Fibroblast of the aortic adventitia (primary cell): ENCODE measurements at places on chromosomes 16 and 17. TPM values are rescaled to one million over a fixed set of nuclear protein-coding genes. Genes with fewer than 3 reads are reported as not detected.

GRCh38 chr17:71460943-71461342 is 659.9 kb upstream of the SOX9 start:
- peak; percentile 26 for DNase-seq

LGALS9B gene
- total RNA-seq, result not detected in 2 replicates

BCL6B gene
- 0.41 and 0.45 TPM in 2 replicates for total RNA-seq

GRCh38 chr16:89118361-89119165 is 24.9 kb downstream of the ACSF3 start:
- no peak for DNase-seq

GRCh38 chr16:80824623-80825364 is 20.4 kb upstream of the CDYL2 start:
- peak; percentile 82 for DNase-seq

DNA sequence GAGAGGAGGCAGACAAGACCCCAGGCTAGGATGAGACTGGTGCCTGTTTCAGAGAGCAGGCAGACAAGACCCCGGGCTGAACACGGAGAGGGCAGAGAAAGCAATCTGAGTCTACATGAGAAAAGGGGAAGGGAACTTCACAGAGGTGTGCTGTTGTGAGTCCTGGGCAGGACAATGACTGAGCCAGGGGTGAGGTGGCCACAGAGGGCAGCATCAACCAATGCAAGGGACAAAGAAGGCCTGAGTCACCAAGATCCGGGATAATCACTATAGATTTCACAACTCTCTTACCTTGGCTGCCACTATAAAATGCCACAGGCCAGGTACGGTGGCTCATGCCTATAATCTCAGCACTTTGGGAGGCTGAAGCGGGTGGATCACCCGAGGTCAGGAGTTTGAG is 89.0 kb downstream of the SLC39A11 start:
- DNase-seq, result no peak

DNA sequence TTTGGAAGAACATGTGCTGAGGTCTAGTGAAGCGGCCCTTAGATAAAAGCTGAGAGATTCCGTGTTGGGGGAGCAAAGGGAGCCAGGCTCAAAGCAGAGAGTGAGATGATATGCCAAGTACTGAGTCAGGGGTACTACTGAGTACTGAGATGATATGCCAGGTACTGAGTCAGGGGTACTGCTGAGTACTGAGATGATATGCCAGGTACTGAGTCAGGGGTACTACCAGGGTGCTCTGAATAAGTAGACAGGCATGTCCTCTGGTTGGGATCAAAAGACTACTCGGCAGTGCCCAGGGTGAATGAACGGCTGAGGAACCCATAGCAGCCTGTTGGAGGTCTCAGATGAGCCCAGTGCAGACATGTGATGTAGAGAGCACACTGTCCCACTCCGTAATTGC is 239.0 kb downstream of the SOX9 start:
- DNase-seq, result no peak

GRCh38 chr17:68197997-68198930 is 49.6 kb upstream of the AMZ2 start:
- no peak for DNase-seq

DNA sequence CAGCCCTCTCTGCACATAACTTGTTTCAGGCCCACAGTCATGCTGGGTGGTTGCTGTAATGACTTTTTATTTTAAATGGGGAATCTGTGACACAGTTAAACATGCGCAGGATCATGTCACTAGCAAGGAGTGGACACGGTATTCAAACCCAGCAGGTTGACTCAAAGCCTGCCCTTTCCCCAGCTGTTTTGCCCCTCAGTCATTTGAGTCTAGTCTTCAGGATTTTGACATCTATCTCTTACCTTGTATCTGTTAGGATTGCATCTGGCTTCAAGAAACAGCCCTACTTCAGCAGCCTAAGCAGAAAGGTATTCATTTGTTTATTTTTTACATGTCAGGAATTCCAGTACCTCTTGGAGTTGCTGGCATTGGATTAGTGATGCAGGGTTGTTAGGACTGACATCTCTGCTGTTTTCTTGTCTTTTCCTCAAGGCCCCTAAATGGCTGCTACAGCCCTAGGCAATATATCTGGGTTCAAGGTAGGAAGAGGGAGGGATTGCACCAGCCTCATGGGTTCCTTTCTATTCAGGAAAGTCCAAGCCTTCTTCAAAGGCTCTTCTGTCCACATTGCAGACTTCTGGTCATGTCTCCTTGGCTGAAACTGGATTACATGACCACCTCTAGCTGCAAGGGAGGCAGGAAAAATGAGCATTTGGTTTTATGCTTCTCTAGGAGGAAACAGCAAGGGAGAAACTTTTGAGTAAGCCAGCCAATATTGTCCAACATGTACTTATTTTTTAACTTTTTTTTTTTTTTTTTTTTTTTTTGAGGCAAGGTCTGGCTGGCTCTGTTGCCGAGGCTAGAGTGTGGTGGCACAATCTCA is 22.8 kb downstream of the ABCC1 start:
- DNase-seq, result no peak

KRT39 gene
- total RNA-seq, result not detected in 2 replicates

DLG4 gene
- 2.9 and 11.9 TPM in 2 replicates for total RNA-seq

PRSS22 gene
- not detected in 2 replicates for total RNA-seq

- no peak for DNase-seq
These were observed 30.4 kb upstream of the PAFAH1B1 start for GRCh38 chr17:2563061-2563460.

MYH3 gene
- total RNA-seq, result 0.45 and 1.1 TPM in 2 replicates

P2RX5 gene
- 0.27 and 1.2 TPM in 2 replicates for total RNA-seq

MFSD6L gene
- total RNA-seq, result not detected in 2 replicates

- peak; percentile 12 for DNase-seq
These were observed 29.5 kb downstream of the WWOX start for GRCh38 chr16:78128913-78129312.

- no peak for DNase-seq
These were observed 16.6 kb downstream of the ZFHX3 start for GRCh38 chr16:73031155-73031866.

B3GNT9 gene
- 37.0 and 42.4 TPM in 2 replicates for total RNA-seq

PYY gene
- total RNA-seq, result not detected in 2 replicates

DNA sequence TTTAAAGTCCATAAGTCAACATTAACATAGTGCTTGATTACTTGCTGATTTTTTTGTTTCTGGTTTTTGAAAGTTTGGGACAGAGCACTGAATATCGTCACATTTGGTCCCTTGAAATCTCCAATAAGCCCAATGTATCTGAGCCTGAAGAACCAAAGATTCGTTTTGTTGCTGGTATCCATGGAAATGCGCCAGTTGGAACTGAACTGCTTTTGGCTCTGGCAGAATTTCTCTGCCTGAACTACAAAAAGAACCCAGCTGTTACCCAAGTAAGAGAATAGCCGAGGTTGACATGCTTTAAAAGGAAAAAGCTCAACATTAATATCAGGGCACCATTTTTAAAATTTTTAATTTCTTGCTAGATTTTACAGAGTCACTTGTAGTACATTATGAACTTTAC is 27.7 kb upstream of the GOSR1 start:
- DNase-seq, result peak; percentile 71

GRCh38 chr16:81275795-81276194 is 37.3 kb downstream of the BCO1 start:
- DNase-seq, result no peak

DUSP3 gene
- 29.9 and 37.5 TPM in 2 replicates for total RNA-seq

DNA sequence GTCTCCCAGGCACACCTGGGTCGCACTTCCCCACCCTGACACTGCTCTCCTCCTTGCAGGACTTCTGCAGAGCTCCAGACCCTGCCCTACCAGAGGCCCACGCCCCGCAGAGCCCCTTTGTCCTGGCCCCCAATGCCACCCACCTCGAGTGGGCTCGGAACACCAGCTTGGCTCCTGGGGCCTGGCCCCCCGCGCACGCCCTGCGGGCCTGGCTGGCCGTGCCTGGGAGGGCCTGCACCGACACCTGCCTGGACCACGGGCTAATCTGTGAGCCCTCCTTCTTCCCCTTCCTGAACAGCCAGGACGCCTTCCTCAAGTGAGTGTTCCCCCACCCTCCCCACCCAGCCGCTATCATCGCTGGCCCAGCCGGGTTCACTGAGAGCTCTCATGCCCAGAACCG is 79.6 kb downstream of the MGAT5B start:
- DNase-seq, result no peak

DNA sequence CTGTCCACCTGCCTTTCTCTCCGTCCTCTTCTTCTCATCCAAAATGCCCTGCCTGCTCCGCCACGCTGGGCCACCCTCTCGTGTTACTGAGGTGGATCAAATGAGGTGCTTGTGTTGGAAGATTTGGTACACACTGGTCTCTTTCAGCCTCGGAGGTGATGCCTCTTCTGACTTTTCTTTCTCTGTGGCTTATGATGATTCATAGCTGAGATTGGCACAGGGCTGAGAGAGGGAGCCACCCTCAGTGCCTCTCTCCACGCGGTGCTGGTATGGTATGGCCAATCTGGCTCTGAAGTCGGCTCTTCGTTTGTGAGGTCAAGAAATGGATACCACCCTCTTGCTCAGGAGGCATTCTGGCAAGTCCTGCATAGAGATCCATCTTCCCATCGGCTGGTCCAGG is 82.4 kb downstream of the PLCG2 start:
- DNase-seq, result no peak

- peak; percentile 4 for DNase-seq
These were observed 226.6 kb upstream of the RPL38 start for GRCh38 chr17:73976676-73977521.

TLCD3B gene
- 0.18 TPM in 1 of 2 replicates, not detected in the other for total RNA-seq

SOCS7 gene
- total RNA-seq, result 11.7 and 18.8 TPM in 2 replicates

DNA sequence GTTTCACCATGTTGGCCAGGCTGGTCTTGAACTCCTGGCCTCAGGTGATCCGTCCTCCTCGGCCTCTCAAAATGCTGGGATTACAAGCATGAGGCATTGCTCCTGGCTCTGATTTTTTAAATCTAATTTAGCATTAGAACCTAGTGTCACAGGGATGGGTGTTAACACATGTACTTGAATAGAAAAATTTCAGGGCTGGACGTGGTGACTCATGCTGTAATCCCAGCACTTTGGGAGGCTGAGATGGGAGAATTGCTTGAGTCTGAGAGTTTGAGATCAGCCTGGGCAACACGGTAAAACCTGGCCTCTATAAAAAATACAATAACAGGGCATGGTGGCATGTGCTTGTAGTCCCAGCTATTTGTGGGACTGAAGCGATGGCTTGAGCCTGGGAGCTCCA is 6.0 kb upstream of the RNF135 start:
- DNase-seq, result peak; percentile 31

DNA sequence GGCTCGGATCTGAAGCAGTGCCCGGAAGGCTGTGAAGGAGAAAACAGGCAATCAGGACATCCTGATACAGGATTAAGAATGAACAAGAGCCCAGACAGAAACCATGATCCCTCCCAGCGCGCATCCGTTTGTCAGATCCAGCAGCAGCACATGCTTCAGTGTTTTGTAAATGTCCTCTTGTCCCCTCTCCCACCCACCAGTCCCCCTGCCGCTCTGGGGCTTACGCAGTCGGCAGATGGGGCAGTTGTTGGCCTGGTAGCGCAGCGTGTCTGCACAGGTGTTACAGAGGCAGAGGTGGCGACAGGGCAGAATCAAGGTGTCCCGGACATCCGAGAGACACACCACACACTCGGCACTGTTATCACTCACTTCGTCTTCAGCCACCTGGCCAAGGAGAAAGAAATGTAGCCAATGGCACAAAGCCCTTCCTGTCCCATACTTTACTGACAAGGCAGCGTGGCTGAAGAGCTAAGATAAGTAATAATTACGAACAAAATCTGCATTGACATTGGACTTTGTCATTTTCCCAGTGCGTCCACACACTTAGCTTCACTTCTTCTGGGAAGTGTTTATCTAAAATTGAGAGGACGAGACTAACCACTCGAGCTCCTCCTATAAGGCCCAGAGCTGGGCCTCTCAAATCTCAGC is 20.7 kb upstream of the FOXJ1 start:
- no peak for DNase-seq

DNA sequence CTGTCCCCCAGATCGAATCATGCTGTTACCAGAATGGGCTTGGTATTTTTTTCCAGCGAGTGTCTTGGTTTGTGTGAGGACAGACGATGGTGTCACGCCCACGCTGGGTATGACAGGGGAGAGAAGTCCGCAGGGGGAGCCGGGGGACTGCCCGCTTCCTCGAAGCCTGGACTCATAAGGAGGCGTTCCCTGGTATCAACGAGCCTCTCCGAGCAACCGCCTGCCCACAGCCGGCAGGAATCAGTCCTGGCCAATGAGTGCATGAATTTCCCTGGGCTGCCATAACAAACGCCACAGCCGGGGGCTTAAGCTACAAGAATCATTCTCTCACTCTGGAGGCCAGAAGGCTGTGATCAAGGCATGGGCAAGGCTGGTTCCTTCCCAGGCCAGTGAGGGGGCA is 26.1 kb upstream of the JPH3 start:
- no peak for DNase-seq

DNA sequence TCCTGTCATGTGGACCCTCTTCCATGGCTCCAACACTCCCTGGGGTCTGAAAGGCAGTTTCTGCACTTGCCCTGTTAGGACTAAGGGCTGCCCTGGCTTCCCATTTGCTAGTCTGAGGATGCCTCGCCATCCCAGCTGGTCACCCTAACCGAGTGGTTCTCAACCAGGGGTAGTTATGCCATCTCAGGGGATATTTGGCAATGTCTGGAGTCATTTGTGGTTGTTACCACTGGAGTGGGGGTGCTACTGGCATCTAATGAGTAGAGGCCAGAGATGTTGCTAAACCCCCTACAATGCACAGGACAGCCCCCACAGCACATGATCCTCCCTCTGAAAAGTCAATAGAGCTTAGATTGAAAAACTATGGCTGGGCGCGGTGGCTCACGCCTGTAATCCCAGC is 26.9 kb upstream of the CDH1 start:
- no peak for DNase-seq

CKLF gene
- total RNA-seq, result 17.3 and 73.4 TPM in 2 replicates

GRCh38 chr16:66605979-66606751 is 1.7 kb downstream of the CMTM3 start:
- no peak for DNase-seq

GRCh38 chr17:1039511-1040215 is 42.7 kb downstream of the TIMM22 start:
- no peak for DNase-seq

DNA sequence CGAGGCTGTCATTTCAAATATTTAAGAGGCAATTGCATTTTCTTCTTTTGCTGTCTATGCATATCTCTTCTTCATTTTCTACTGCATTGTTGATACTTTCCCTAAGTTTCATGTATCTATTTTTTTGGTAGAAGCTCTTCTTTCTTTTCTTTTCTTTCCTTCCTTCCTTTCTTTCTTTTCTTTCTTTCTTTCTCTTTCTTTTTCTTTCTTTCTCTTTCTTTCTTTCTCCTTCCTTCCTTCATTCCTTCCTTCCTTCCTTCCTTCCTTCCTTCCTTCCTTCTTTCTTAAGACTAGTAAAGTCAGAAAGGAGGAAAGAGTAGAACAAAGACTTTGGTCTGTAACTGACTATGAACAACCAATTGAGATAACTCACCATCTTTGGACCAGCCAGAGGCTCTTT is 33.9 kb downstream of the MRC2 start:
- no peak for DNase-seq

DNA sequence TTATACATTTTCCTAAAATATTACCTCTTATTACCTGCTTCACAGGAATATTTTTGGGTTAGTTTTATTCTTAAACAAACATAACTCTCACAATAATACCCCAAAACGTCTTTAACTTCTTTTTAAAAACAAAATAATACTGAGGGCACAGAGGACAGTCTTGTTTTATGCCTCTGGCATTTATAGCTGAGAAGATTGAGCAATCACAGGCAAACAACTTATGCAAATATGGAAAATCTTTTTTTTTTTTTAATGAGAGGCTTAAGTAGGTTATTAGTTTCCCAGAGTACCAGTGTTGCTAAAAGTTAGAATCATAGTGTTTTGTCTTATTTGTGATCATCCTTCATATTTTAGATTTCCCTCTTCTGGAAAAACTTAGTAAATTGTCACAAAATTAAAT is 195.0 kb downstream of the FTO start:
- no peak for DNase-seq
